ENCODE measurements at places on chromosomes 3 and 15.

GRCh38 chr15:80823995-80824394, 44.8 kb downstream of the CEMIP start:
- no peak for DNase-seq

DNA sequence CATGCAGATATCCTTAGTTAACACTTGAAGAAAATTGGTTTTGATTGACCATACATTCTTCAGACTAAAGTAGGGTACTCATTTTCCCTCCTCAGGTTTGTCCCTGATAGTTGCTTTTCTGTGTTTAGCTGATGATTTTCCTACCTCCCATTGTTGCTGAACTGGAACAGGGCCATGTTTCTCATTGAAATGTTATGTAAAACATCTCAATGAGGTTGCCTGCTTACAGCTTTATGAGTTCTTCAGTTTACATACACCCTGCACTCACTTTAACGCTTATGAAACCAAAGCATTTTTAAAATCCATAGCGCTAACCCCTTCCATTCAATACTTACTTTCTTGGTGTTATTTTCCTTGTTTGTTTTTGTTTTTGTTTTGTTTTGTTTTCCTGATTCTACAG, 61.9 kb downstream of the HMG20A start:
- DNase-seq = peak; percentile 91

DNA sequence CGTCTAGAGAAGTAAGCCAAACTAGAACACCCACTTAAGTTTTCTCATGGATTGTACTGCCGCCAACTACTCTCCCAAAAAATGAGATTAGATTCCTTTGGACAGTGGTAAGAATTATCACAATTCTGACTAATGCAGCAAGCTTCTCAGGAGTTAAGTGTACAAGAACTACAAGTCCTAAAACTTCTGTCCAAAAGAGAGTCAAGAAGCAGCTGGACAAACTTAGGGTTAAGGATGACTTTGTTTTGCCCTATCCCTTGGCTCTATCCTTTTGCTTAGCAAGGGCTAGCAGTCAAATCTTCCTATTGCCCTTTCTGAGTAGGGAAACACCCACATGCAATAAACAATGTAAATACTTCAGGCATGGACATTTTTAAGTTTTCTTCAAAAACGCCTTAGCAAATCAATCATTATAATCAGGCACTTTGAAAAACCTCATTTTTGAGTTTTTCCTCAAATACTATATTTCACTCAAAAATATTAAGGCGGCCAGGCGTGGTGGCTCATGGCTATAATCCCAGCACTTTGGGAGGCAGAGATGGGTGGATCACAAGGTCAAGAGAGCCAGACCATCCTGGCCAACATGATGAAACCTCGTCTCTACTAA, 19.5 kb downstream of the RAF1 start:
- DNase-seq = no peak

GRCh38 chr3:115788921-115789470, 165.7 kb downstream of the GAP43 start:
- DNase-seq = no peak

DNA sequence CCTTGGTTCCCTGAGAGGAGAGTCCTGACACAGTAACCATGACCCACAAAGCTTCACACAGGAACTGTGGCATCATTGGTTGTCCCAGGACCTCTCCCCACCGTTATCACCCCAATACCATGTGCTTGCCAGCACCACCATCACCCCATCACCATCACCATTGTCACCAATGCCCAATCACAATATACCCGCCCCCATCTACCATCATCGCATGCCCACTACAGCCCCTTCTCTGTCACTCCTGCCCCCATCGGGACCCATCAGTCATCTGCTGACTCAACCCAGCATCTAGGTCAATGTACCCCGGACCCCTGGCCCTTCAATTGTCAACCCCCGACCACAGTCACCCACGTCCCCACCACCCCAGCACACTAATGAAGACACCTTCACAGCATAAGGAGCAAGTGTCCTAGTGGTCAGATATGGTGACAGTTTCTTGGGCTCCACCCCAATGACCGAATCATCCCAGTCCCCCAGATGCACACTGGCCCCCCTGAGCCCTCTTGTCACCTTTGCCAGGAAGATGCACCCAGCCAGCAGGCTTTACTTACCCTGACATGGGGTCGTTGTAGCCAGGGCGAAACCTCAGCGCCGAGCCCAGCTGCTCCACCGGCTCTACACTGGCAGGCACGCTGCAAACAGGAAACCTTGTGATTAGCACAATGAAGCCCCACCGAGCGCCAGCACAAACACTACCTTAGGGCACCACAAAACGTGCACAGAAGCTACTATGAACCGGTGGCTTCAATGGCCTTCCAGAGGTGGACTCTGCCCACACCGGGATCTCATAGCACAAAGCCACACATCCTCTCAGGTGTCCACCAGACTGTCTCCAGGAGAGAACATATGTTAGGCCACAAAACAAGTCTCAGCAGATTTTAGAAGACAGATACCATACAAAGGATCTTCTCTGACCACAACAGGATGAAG, 25.1 kb downstream of the SHISA5 start:
- no peak for DNase-seq

GRCh38 chr3:23659840-23660430, 145.8 kb upstream of the UBE2E1 start:
- DNase-seq = no peak

DNA sequence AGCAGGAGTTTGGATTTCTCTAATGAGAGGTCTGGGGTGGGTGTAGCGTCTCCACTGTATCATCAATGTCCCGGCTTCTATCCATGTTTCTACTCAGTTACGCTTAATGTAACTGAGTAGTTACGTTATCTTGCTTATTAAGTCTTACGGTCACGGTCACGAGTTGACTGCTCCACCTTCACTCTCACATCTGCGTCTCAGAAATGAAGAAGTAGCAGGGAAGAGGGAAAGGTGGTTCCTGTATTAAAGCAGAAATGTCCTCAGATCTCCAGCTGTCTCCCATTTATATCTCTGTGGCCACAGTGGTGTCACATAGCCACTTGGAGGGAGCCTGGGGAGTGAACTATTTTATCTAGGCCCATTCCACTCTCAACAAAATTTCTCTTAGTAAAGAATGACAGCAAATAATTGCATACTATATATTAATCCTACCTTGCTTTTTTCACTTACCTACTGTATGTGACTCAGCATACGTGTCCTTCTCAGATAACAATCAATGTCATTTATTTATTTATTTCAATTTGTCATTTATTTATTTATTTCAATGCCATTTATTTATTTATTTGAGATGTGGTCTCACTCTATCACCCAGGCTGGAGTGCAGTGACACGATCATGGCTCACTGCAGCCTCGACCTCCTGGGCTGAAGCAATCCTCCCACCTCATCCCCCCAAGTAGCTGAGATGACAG, 39.7 kb upstream of the RNU6-1 start:
- no peak for DNase-seq

- no peak for DNase-seq
Observed at GRCh38 chr3:58880182-58880581, 169.6 kb downstream of the CFAP20DC start.
